ENCODE measurements at places on chromosomes 2 and 18.

DNA sequence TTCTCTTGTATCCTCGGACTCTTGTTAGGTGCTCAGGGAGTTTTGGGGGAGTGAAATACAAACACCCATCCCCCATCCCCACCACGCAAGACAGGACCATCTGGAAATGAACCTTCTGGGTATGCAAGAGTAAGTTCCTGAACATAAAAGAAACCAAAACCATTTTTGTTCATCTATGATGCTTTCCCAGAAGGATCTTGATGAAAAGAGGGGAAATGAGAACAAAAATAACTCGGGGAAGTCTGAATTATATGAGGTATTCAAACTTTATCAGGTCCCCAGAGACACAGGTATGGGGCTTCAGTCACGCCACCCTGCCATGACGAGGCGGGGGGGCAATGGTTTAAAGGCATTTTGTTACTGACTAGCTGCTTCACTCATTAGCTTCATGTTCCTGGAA, 68.6 kb upstream of the DNMT3A start:
- no peak for DNase-seq

- DNase-seq = no peak
Measured at GRCh38 chr2:176173567-176174381, 14.7 kb upstream of the HOXD1 start.

DNA sequence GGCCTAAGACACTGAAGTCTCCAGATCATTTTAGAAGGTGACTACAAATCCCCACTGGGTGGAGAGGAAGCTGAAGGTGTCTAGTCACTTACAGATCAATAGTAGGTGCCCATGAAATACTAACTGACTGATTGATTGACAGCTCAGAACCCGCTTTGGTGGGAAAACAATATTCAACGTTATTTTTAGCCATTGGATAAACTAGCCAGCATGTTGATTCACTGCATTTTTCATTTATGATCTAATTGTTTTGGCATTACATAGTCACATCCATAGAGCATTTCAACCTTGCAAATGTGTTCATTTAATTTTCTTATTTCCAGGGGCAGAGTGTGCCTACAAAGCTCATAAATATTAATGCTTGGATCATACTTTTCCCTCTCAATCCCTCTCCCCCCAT, 162.3 kb downstream of the MREG start:
- no peak for DNase-seq

GRCh38 chr2:113755035-113755834, 1.2 kb downstream of the SLC35F5 start:
- peak; percentile 31 for DNase-seq

DNA sequence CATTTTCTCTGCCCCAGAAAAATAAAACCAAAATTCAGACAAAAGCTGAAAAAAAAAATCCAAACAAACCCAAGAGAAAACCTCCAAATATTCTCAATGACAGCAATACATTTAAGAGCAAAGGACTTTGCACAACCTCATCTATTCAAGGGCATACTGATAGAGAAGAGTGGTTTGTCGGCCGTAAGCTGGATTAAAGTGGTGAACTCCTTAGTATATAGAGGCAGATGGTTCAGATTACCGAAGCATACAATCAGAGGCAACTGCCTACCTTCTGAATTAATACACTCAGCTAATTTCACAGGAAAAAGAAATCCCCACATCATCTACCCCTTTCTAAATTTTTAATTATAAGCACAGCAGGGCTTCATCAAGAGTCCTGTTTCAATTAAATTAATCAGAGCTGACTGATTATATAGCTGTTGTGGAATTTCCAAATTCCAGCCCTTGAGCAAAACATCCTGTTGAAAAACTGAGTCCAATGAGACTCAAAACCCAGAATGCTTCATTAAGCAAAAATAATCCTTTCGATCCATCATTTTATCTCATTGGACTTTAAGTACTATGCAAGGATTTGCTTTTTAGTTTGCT, at the start of gene CPLX4:
TSS of gene CPLX4 (minus strand) at position 190 of the 591 bp plus-strand sequence. CDS start at position 3, 187 bp downstream.
- no peak for DNase-seq

GRCh38 chr2:129909651-129910418, 69.6 kb upstream of the RAB6C start:
- DNase-seq = no peak

DNA sequence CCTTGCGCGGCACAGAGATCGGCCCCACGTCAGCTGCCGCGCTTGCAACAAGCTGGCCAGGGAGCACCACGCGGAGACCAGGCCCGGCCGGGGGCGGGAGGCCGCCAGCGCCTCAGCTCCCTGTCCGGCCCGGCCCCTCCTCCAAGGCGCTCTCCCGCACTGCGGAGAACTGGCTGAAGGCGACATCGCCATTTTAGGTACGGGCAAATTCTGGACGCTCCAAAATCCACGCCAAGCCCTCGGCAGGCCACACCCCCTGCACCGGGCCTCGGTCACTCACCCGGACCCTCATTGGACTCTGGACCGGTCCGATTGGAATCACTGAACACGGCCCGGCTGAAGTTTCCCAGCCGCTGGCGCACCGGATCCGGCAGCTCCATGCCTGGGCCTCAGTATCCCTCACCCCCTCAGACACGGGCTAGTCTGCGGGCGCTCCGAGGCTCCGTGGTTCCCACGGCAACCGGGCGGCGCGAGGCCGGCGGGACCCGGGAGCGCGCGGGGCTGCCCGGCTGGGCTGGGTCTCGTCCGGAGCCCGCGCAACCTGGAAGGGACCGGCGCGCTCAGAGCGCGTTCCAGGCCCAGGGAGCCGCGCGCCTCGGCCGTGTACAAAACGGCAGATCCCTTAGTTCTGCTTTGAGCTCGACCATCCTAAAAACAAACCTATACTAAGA, at the start of gene TMEM17:
TSS of gene TMEM17 (minus strand) at position 446 of the 671 bp plus-strand sequence. CDS start at position 380, 66 bp downstream.
- DNase-seq = peak; percentile 91

GRCh38 chr2:232927032-232927792, 57.1 kb downstream of the SNORC start:
- no peak for DNase-seq

DNA sequence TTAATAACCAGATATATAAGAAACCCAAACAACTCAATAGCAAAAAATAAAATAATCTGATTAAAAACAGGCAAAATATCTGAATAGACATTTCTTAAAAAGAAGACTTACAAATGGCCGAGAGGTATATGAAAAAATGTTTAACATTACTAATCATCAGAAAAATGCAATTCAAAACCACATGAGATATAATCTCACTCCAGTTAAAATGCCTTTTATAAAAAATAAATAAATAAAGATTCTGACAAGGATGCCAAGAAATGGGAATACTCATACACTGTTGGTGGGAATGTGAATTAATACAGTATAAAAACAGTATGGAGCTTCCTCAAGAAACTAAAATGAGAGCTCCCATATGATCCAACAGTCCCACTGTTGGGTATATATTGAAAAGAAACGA, 33.9 kb upstream of the BMP10 start:
- no peak for DNase-seq

- no peak for DNase-seq
Measured at GRCh38 chr2:59484673-59485072, 1068.8 kb downstream of the BCL11A start.

DNA sequence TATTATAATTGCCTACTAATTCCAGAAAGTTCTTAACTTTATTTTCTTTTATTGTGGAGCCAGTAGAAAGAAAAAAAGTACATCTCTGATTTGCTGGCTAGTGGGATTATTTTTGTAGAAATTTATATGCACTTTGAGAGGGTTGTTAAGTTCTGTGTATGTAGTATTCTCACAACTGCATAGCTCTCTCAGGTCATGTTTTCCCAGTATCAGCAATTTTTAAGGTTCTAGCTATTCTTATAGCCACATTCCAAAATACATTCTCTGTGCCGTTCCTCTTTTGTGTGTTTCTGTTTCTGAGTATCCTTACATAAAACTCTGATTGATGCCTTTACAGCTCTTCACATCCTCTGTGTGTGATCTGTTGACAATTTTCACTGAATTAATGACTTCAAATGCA, 199.3 kb upstream of the KYNU start:
- no peak for DNase-seq

GRCh38 chr2:158021226-158021625, 80.5 kb upstream of the UPP2 start:
- DNase-seq = no peak

DNA sequence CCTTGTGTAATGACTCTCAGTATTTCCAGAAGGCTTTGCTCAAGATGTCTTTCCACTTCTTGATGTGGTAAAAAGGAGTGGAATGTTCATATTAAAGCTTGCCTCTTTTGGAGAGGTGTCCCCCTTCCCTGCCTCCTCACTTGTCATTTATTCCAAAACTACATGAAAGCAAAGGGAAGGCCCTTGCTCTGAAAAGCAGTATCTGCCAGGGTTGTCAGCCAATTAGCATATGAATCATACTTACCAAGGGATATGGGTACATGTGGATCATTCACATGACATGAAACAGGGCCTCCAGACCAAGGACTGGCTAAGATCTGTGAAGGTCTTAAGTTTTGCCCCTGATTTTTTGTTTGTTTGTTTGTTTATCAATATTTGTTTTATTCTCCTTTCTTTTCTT, 31.3 kb downstream of the ANXA4 start:
- DNase-seq = no peak

DNA sequence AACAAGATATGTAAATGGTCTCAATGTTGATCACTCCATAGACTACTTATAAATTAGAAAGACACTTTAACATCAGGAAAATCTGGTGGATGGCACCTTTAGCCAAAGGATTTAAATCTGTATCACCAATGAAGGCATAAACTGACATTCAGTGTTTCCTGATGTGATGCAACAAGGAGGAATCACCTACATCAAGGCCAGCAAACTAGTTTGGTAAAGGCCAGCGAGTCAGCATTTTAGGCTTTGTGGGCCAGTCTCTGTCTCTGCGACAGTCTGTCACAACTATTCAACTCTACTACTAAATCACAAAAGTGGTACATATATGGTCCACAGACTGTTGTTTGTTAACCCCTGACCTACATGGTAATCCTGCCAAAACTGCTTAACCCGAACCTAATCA, 33.3 kb downstream of the C2orf76 start:
- DNase-seq = no peak

DNA sequence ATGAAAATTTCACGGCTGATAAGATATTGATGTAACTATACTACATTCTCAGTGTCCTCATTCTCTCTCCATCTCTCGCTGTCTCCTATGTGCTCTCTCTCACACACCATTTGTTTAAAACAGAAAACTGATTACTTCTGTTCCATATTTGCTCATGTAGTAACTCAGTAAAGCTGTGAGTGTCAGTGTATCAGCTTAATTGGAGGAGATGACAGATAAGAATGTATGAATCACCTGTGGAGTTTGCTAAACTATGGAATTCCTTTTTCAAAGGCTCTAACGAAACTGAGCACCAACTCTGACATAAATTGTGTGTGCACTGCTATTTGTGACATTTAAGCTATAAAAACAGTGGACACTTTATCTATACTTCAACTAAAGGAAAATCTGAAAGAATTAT, 1080.0 kb downstream of the DSC3 start:
- no peak for DNase-seq

DNA sequence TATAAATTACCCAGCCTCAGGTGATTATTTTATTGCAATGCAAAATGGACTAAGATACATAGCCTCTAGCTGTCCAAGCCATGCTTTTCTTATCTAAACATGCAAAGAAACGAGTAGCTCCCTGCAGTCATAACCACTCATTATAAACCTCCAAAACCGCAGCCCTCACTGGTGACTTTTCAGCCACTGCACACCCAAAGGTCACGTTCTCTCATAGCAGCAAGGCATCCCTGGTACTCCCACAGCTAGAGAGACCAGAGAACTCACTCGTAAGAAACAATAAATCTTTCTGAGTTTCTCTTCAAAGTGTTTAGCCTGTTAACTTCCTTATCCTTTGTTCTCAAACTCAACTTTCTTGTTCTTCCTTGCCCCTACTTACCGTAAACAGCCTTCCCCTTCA, 28.5 kb upstream of the RALBP1 start:
- DNase-seq = no peak

GRCh38 chr2:105708697-105709096, 36.0 kb upstream of the NCK2 start:
- no peak for DNase-seq

- DNase-seq = no peak
Measured at GRCh38 chr2:66340521-66340920, 94.4 kb upstream of the MEIS1 start.

DNA sequence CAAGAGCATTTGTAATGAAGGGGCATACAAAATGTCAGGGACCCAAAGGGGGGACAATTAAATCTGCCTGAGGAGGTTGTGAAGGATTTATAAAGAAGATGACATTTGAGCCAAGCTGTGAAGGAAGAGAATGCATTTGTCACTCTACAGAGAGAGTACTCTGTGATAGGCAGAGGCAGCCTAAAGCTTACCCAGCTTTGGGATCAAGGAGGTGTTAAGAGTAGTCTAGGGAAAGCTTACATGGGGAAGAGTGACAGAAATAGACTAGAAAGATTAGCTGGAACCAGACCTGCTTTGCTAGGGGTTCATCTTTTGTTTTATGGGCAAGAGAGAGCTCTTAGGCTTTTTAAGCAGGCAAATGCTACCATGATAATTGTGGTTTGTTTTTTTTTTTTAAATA, 169.1 kb upstream of the CYP26B1 start:
- DNase-seq = no peak

GRCh38 chr2:30454571-30454970, 7.5 kb downstream of the LCLAT1 start:
- no peak for DNase-seq

- no peak for DNase-seq
Measured at GRCh38 chr2:135676031-135676430, 65.6 kb upstream of the UBXN4 start.

- no peak for DNase-seq
Measured at GRCh38 chr2:222656526-222657446, 894 bp upstream of the FARSB start.

- no peak for DNase-seq
Measured at GRCh38 chr2:189024901-189025618, 50.9 kb downstream of the COL3A1 start.

GRCh38 chr18:22734791-22735627, 198.1 kb upstream of the RBBP8 start:
- no peak for DNase-seq

- DNase-seq = no peak
Measured at GRCh38 chr2:186780701-186781316, 68.2 kb downstream of the ZSWIM2 start.

- DNase-seq = no peak
Measured at GRCh38 chr2:237221443-237221842, 135.8 kb downstream of the COPS8 start.

DNA sequence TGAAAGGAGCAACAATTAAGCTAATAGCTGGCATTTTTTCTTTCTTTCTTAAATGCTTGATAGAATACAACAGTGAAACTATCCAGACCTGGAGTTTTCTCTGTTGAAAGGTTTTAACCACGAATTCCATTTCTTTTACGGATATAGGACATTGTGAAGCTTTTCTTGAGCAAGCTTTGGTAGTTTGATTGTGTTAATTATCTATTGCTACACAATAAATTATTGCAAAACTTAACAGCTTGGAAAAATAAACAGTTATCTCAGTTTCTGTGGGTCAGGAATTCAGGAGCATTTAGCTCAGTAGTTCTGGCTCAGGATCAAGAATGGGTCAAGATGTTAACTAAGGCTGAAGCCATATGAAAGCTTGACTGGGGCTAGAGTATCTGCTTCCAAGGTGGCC, 11.7 kb downstream of the PHOSPHO2 start:
- DNase-seq = no peak

Data from left renal cortex interstitium (tissue), 4 donors.